ENCODE measurements at places on chromosomes 2 and 18. TPM values are rescaled to one million over a fixed set of nuclear protein-coding genes. Genes with fewer than 3 reads are reported as not detected.

CXCR1 gene
- not detected for total RNA-seq

GALNT3 gene
- 2.0 TPM for total RNA-seq

ZNF532 gene
- total RNA-seq = 55.5 TPM

HOXD13 gene
- total RNA-seq = not detected

DAPL1 gene
- not detected for total RNA-seq

B3GNT7 gene
- 0.26 TPM for total RNA-seq

RASGRP3 gene
- total RNA-seq = 2.5 TPM

TTR gene
- not detected for total RNA-seq

ZNF385B gene
- total RNA-seq = not detected

PDE11A gene
- under 0.01 TPM for total RNA-seq

ASB1 gene
- total RNA-seq = 58.2 TPM

FOXI3 gene
- total RNA-seq = not detected

CYS1 gene
- total RNA-seq = 2.0 TPM

GKN1 gene
- total RNA-seq = not detected

C2orf76 gene
- total RNA-seq = 17.6 TPM

LDLRAD4 gene
- 3.7 TPM for total RNA-seq

PARD6G gene
- total RNA-seq = 0.13 TPM

C2orf78 gene
- total RNA-seq = not detected

IL36RN gene
- not detected for total RNA-seq

GBX2 gene
- total RNA-seq = not detected

CYRIA gene
- total RNA-seq = 1.5 TPM

MLPH gene
- total RNA-seq = 2.4 TPM

C2orf74 gene
- total RNA-seq = 29.7 TPM

PLEKHA3 gene
- 8.8 TPM for total RNA-seq

UGT1A6 gene
- total RNA-seq = not detected

ABCG5 gene
- under 0.01 TPM for total RNA-seq

FKBP1B gene
- total RNA-seq = 10.4 TPM

G6PC2 gene
- not detected for total RNA-seq

MAP3K19 gene
- not detected for total RNA-seq

POTEJ gene
- total RNA-seq = not detected

IL1RL2 gene
- total RNA-seq = 2.2 TPM

DOK1 gene
- total RNA-seq = 115 TPM

HTR2B gene
- 269 TPM for total RNA-seq

L3MBTL4 gene
- total RNA-seq = under 0.01 TPM

NPAS2 gene
- total RNA-seq = 7.3 TPM

CDK15 gene
- total RNA-seq = 0.12 TPM

MRPL44 gene
- 25.1 TPM for total RNA-seq

MPHOSPH10 gene
- 23.6 TPM for total RNA-seq

TTL gene
- 39.2 TPM for total RNA-seq

TNP1 gene
- not detected for total RNA-seq

TRIM43 gene
- total RNA-seq = not detected

CTLA4 gene
- not detected for total RNA-seq

TXNDC2 gene
- not detected for total RNA-seq

UGT1A8 gene
- not detected for total RNA-seq

MARCO gene
- not detected for total RNA-seq

GNAL gene
- total RNA-seq = 0.31 TPM

CNTNAP5 gene
- not detected for total RNA-seq

SH3BP4 gene
- total RNA-seq = 16.6 TPM

CHRND gene
- not detected for total RNA-seq

CIB4 gene
- total RNA-seq = not detected

EGR4 gene
- not detected for total RNA-seq

CCBE1 gene
- total RNA-seq = 26.0 TPM

FSHR gene
- total RNA-seq = not detected

ALLC gene
- not detected for total RNA-seq

RAB12 gene
- 75.7 TPM for total RNA-seq

OTX1 gene
- not detected for total RNA-seq

GCKR gene
- 22.0 TPM for total RNA-seq
